ENCODE measurements at places on chromosomes 6 and 20. TPM values are rescaled to one million over a fixed set of nuclear protein-coding genes. Genes with fewer than 3 reads are reported as not detected.

- no peak for DNase-seq
Measured at GRCh38 chr20:61045876-61046585, 206.0 kb upstream of the CDH4 start.

DNA sequence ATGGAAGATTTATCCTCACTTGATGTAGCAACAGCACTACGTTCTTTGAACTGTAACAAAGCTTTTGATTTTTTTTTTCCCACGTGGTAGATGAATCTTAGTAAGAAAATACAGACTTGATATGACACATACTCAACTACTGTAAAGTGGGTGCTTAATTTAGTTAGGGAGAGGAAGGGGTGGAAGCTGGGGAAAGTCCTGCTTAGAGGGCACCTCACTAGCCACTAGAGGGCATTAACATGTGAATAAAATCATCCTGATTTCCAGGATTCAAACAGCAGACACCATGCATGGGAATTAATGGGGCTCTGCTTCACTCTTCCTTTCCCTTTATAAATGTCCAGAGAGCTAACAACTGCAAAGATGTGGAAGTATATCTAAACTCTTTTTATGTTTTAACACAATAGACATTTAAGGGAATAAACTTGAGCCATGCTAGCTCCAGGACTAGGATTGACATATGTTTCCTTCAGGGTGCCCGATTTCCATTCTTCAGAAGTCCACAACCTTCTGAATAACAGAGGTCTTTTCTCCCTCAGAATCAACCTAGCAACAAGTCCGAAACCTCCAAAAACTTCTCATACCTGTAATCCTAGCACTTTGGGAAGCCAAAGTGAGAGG, 250.1 kb downstream of the ATXN1 start:
- DNase-seq, result peak; percentile 53

- no peak for DNase-seq
Measured at GRCh38 chr6:144576871-144577270, 291.7 kb downstream of the UTRN start.

The PKHD1 gene
- 1.4 TPM for total RNA-seq

GRCh38 chr6:166747644-166748595, 120.9 kb upstream of the RPS6KA2 start:
- DNase-seq, result peak; percentile 20

DNA sequence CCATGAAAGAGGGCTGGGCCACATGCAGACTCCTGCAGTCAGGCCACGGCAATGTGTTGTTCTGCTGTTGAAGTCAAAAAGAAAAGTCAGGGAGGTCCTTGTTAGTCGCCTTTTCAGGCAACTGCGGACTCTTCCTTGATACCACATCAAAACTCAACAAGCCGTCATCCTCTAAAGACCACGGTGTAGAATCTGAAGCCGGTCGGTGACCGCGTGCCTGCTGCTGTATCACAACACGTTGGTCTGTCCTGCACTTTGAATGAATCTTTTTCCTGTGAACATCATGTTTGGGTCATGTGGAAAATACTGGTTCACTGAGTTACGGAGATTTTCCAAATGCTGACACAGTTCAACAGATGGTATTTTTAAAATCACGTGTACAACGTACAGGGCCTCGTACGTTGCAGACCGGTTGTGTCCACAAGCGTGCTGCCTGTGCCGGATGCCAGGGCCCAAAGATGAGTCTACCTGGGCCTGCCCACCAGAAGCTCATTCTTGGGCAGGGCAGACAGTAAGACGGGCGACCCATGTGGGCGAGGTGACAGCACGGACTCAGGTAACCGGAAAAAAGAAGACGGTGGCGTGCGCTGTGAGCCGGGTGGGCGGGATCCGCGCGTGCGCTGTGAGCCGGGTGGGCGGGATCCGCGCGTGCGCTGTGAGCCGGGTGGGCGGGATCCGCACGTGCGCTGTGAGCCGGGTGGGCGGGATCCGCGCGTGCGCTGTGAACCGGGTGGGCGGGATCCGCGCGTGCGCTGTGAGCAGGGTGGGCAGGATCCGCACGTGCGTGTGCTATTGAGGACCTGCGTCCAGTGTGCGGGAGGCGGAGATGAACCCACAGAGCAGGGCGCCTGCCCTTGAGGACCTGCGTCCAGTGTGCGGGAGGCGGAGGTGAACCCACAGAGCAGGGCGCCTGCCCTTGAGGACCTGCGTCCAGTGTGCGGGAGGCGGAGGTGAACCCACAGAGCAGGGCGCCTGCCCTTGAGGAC, 114.5 kb downstream of the FAM120B start:
- DNase-seq, result no peak

- DNase-seq, result no peak
Measured at GRCh38 chr20:14536738-14537137, 199.3 kb upstream of the FLRT3 start.

GRCh38 chr6:129105793-129106192, 222.9 kb downstream of the LAMA2 start:
- DNase-seq, result no peak

- no peak for DNase-seq
Measured at GRCh38 chr6:146269482-146269881, 240.6 kb downstream of the GRM1 start.

The TTLL9 gene
- 1.0 TPM for total RNA-seq

GRCh38 chr6:48325701-48326100, 214.7 kb upstream of the PTCHD4 start:
- no peak for DNase-seq

DNA sequence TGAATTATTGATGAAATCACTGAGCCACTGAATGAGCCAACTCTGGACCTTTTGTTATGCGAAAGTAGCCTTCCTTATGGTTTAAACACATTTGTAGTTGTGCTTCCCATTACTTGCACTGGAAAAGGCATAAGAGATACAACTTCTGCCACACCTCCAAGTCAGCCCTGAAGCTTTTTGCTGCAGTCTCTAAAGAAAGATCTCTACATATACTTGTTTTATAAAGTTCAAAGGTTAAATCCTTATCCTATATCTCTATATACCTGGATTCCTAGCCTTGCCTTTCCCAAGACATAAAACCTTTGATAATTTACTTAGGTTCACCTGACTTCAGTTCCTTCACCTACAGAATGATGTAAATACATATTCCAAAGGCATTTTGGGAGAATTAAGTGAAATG, 132.0 kb downstream of the PTPRK start:
- DNase-seq, result no peak

GRCh38 chr6:138454981-138455706, 44.1 kb downstream of the NHSL1 start:
- DNase-seq, result no peak

- no peak for DNase-seq
Measured at GRCh38 chr20:58458342-58459057, 56.7 kb downstream of the APCDD1L start.

- DNase-seq, result no peak
Measured at GRCh38 chr6:64477391-64477790, 841.8 kb downstream of the PHF3 start.

The LY6G6C gene
- total RNA-seq, result 1.1 TPM

- peak; percentile 35 for DNase-seq
Measured at GRCh38 chr20:51529081-51529681, 13.3 kb downstream of the NFATC2 start.

The ANKRD66 gene
- total RNA-seq, result 0.31 TPM

DNA sequence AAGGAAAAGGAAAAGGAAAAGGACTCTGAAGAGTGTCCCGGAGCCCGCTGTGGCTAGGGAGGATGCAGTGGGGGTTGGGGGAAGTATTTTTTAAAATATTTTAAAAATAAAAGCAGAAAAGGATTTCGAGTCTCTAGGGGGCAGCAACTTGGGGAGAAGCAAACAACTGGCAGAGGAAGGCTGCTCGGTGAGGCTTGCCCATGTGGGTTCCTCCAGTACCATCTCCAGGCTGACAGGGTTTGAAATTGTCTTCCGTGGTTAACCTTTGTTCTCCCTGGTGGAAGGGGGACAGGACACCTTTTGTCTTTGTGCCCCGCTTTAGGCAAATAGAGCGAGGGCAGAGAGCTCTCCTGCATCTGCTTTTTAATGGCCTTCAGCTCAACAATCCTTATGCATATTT, 60.4 kb upstream of the SNX9 start:
- no peak for DNase-seq

DNA sequence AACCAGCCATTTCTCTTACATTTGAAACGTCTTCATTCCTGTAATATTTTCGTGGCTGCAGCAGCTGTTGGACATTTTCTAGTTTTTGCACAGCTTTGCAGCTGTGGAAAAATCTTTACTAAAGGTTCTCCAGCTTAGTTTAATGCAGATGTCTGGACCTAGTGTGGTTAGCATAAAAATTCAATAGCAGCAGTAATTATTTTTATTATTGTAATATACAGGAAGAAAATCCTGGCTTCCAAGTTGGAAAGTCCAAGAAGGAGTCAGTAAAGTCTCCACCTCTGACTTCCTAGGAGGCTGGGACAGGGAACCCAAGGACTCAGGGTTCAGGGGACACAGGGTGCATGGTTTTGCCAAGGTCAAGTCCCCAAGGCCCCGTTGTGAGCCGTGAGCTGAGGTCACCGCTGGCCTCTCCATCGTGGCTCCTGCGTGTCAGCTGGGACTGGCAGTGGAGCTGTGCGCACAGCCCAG, 230.6 kb downstream of the FNDC1 start:
- DNase-seq, result peak; percentile 76

The C6orf58 gene
- not detected for total RNA-seq

The OR2H2 gene
- total RNA-seq, result not detected

DNA sequence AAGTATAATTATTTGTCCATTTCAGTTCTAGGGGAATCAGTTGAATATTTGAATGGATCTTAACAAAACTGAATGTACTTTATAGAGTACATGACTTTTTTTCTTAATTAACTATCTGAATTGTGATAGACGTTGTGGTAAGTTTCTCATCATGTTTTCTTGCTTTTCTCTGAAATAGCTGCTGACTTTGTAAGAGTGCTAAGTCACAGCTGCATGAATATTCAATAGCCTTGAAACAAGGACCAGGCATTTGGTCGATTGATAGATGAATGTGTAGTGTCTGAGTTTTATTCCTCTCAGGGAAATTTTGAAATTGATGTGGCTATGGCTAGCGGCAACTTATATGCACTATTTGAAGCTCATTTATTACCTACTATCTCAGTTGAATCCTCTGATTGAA, 56.0 kb downstream of the ADGRB3 start:
- DNase-seq, result no peak

GRCh38 chr6:122931916-122932315, 64.1 kb upstream of the CLVS2 start:
- DNase-seq, result no peak

- peak; percentile 51 for DNase-seq
Measured at GRCh38 chr20:58481481-58482021, 33.6 kb downstream of the APCDD1L start.

DNA sequence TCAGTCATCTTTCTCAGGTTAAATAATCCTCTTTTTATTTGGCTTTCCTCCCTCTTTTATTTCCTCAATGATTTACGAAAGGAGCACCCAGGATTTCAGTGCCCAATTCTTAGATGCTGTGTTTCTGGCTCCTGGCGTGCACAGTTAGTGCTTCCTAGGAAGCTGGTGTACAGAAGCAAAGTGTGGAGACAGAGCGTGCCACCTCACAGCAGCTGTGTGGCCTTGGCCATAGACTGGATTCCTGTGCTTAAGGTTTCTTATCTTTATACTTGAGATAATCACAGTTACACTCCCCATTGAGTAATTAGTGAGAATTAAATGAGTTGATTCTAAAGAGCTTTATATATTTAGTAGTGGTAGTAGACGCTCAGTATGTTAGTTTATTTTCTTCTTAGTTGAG, 39.7 kb upstream of the GJA1 start:
- no peak for DNase-seq

The DDO gene
- 6.6 TPM for total RNA-seq
